ENCODE measurements at places on chromosomes 13 and 19. TPM values are rescaled to one million over a fixed set of nuclear protein-coding genes. Genes with fewer than 3 reads are reported as not detected.

Gene CRYL1
- 13.1 TPM for total RNA-seq

Gene CBY2
- not detected for total RNA-seq

Gene ZNF317
- total RNA-seq: 22.0 TPM

Gene NECTIN2
- total RNA-seq: 125 TPM

Gene PRX
- 3.3 TPM for total RNA-seq

Gene PGLYRP1
- not detected for total RNA-seq

Gene RGS9BP
- not detected for total RNA-seq

Gene CEACAM21
- not detected for total RNA-seq

Gene WDR88
- not detected for total RNA-seq

Gene B3GNT3
- 0.64 TPM for total RNA-seq

Gene C1QTNF9B
- total RNA-seq: not detected

Gene ACOD1
- total RNA-seq: not detected

Gene CYP4F11
- 0.75 TPM for total RNA-seq

- H3K27me3 ChIP-seq: no peaks in the 10 kb centered on the region
- H3K36me3 ChIP-seq: no peaks in the 10 kb centered on the region
- H3K4me3 ChIP-seq: no peak overlapping the region
Observed at GRCh38 chr13:64925727-64926126, 2304.4 kb downstream of the PCDH9 start.

DNA sequence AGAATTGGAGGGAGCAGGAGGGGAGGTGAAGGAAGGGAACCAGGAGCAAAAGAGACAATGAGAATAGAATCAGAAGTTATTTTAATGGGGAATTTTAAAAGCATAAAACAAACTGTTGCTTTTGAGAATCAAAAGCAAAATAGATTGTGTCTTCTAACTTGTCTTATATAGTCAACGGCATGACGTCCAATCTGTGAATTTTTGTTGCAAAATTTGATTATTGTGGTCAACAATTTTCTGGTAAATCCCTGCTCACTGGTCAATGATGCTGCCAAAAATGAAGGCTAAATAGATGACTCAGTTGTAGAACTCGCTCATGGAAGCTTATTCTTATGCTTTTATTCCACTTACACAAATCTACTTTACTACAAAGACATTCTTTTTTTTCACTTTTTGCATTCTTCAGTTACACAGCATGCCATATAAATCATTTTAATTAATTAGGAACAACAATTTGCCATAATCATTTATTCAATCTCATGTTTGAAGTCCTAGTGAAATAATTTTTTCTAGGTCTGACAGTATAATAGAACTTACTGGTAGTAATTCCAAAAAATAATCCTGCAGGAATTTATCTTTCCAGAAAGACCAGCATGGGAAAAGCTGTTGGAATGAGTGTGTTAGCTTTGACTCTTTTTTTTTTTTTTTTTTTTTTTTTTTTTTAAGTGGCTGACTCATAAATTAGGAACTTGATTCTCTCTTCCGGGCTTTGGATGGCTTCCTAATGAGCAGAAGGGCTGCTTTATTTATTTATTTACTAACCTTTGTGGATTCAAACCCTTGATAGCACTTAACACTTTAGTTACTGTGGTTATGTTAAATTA, 256.9 kb downstream of the SPRY2 start:
- no peak for DNase-seq
- H3K4me1 ChIP-seq: no peaks in the 10 kb centered on the region
- H3K27me3 ChIP-seq: no peaks in the 10 kb centered on the region
- H3K4me3 ChIP-seq: peak overlapping the region; percentile 15
- H3K36me3 ChIP-seq: no peaks in the 10 kb centered on the region

DNA sequence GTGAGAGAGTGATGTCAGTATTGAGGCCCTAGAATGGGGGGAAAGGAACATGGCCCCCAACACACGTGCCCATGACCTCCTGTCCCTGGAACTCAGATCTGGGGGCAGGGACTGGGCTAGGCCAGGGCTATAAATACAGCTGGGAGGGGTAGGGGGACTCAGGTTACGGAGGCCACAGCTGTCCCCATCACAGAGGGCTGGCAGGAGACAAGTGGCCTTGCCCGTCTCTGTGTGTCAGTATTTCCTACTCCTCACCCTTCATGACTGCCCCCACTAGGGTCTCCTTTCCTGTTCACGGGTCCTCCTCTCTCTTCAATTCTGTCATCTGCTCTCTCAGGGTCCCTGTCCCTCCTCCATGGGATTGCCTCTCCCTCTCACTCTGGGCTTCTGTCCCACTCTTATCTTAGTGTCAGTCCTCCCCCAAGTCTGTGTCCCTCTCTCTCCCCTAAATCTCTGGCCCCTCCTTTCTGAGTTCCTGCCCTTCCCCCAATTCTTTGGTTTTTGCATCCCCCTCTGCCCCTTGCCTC, 687 bp upstream of the HRC start:
- H3K4me3 ChIP-seq: no peak overlapping the region
- H3K36me3 ChIP-seq: no peaks in the 10 kb centered on the region
- H3K27ac ChIP-seq: peak overlapping the region; percentile 60
- no peaks in the 10 kb centered on the region for H3K27me3 ChIP-seq
- H3K4me1 ChIP-seq: no peaks in the 10 kb centered on the region

DNA sequence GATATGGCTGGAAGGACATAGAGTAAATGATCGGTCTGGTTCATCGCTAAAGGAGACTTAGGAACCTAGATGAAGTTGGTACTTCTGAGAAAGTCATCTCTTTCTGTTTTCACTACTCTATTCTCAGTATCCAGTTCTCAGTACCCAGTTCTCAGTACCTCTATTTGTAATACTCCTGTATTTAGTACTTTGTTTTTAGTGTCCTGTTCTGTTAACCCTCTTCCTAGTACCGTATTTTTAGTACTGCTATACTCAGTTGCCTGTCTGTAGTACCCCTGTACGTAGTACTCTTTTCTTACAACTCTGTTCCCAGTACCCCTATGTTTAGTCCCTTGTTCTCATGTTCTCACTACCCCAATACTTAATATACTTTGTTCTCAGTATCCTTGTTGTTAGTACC, 1.2 kb downstream of the RFXAP start:
- DNase-seq: no peak
- peak overlapping the region; percentile 87 for H3K4me3 ChIP-seq
- H3K27me3 ChIP-seq: no peaks in the 10 kb centered on the region
- no peaks in the 10 kb centered on the region for H3K4me1 ChIP-seq

DNA sequence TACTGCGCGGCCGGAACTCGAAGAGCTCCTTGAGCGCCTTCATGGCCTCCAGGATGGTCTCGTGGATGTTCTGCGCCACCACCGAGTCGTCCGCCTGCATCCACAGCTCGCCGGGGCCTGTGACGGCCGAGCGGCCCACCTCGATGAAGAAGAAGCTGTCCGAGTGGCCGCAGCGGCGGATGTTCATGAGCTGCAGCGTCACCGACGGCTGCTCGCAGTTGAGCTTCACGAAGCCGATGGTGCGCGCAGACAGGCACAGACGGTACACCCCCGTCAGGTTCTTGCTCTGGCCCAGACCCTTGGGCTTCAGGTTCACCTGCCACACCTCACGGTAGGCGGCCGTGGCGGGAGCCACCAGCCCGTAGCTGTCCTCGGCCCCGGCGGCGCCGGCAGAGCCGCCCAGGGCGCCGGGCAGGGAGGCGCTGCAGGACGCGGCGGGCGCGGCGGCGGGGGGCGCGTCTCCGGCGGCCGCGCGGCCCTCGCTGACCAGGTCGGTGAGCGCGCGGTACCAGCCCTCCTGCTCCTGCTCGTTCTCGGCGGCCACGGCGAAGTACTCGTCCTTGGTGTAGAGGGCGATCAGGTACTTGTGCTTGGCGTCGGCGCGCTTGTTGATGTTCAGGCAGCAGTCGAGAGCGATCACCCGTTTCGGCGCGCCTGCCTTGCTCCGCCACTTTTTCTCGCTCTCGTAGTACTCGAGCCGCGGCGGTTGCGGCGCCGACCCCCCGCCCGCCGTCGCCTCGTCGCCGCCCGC, 1.1 kb downstream of the IRS2 start:
- no peaks in the 10 kb centered on the region for H3K27me3 ChIP-seq
- H3K36me3 ChIP-seq: peaks cover 35% of the 10 kb centered on the region
- peaks cover 24% of the 10 kb centered on the region for H3K4me1 ChIP-seq
- DNase-seq: peak; percentile 76
- peak overlapping the region; percentile 85 for H3K4me3 ChIP-seq

DNA sequence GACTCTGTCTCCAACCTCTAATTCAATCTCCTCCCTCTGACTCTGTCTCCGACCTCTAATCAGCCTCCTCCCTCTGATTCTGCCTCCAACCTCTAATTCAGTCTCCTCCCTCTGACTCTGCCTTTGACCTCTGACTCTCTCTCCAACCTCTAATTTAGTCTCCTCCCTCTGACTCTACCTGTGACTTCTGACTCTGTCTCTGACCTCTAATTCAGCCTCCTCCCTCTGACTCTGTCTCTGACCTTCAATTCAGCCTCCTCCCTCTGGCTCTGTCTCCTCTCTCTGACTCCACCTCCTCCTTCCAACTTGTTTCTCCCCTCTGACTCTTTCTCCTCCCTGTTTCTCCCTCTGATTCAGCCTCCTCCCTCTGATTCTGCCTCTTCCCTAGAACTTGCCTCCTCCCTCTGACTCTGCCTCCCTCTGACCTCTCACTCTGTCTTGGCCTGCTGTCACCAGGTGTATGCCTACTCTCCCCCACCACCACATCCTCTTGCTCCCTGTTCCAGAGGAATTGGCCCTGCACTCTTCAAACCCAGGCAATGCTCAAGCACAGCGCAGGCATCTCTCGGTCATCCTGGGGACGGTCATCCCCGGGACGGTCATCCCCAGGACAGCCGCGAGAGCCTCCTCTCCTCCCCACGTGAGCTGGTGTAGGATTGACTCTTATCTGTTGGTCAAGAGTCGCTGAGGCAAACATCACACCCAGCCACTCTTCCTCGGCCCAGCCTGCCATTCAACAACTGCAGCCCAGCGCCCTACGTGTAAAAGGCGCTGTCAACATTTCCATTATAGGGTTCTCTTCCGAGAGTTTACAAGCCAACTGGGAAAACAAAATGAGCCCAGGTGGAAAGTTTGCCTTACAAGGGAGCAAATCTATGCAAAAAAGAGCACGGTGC, 60.2 kb downstream of the ZIC5 start:
- H3K27ac ChIP-seq: no peak overlapping the region
- no peaks in the 10 kb centered on the region for H3K4me1 ChIP-seq
- H3K36me3 ChIP-seq: no peaks in the 10 kb centered on the region
- no peak overlapping the region for H3K4me3 ChIP-seq
- no peak for DNase-seq

DNA sequence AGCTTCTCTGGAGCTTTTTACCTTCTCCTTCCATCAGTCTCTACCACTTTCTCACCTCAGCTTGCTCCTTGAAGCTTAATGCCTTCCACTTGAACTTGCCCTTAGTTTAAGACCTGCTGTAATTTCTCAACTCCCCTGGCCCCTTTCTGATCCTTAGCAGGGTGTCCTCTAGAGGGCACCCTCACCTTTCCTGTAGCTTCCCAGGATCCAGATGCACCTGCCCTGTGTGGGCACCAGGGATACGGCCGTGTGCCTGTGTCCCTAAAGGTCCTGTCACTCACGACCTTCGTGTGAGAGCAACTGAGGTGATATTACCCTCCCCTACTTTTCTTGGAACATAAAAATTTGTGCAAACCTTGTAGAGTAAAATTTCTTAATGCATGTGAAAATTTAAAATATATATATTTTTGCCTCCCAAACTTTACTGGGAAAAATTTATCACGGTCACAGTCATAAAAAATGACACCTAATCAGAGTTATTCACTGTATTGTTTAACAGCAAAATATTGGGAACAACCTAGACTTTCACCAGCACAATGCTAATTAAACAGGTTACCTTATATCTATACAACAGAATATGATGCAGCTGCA, 46.4 kb downstream of the PSG3 start:
- H3K36me3 ChIP-seq: no peaks in the 10 kb centered on the region
- no peaks in the 10 kb centered on the region for H3K27me3 ChIP-seq
- H3K4me3 ChIP-seq: no peak overlapping the region
- H3K27ac ChIP-seq: no peak overlapping the region
- H3K4me1 ChIP-seq: no peaks in the 10 kb centered on the region

DNA sequence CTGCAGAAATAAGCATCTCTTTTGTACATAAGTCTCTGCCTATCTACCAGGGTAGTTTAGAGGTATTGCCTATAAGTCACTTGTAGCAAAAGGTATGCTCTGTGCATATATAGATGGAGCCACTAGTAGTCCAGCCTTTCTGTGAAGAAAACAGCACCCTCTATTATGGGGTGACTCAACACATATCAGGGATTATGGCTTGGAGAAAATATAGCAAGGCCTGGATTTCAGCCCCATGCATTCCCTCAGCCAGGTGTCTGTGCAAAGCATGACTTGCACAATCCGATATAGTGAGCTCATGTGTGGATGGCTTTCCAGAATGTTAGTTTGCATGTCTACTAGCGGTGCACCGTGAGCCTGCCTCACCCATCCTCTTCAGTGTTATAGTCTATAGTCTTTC, 13.4 kb upstream of the NALCN start:
- H3K4me3 ChIP-seq: no peak overlapping the region
- H3K4me1 ChIP-seq: no peaks in the 10 kb centered on the region
- no peak overlapping the region for H3K27ac ChIP-seq

DNA sequence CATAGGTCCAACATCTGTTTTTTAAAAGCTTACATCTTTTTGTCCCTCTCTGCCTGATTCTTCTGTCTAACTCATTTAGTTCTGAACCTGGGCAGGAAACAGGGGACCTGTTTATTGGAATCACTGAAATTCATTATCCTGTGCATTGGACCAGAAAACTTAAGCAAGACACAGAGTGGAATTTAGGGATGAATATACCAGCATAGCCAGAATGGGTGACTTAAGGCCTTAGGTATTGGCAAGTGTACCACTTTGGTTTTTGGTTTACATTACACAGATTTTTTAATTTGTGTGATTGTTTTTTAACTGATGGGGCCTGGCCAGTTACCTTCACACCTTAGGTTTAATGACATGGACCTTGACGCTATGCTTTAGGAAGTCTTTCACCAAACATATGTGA, 232.5 kb downstream of the GPC5 start:
- H3K4me1 ChIP-seq: no peaks in the 10 kb centered on the region
- no peak overlapping the region for H3K4me3 ChIP-seq
- no peak overlapping the region for H3K27ac ChIP-seq
- H3K27me3 ChIP-seq: no peaks in the 10 kb centered on the region

DNA sequence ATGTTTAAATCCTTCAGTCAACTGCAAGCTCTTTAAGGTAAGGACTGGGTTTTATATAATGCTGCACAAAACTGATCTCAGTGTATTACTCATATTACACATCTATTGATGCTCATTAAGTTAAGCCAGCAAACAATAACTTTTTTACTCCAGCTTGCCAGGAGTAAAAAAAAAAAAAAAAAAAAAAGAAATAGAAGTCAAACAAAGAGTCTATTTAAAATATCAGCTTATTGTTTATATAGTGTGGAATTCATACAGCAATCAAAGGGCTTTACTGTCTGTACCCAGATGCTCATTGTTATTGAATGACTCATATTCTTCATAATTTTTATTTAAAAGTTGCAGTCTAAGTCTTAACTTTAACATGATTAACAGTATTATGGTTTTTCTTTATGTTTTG, 21.8 kb upstream of the KBTBD7 start:
- H3K4me1 ChIP-seq: no peaks in the 10 kb centered on the region
- H3K36me3 ChIP-seq: no peaks in the 10 kb centered on the region
- no peak overlapping the region for H3K4me3 ChIP-seq
- no peak overlapping the region for H3K27ac ChIP-seq
- DNase-seq: no peak

DNA sequence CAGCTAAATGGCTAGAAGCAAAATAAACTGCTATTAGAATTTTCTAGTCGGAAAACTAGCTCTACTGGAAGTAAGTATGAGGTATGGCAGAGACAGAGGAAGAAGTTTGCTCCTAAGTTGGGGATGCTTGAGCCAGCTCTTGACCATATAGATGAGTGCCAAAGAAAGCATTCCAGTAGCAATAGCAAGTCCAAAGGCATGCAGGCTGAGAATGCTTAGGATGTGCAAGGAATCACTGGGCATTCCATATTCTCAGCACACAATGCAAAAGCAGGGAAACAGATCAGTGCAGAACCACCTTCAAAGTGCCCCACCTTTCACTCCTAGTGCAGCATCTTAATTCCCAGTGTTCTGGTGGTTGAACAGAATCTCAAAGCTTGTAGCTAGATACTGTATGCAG, 32.9 kb downstream of the SERTM1 start:
- no peaks in the 10 kb centered on the region for H3K27me3 ChIP-seq
- no peak overlapping the region for H3K27ac ChIP-seq
- H3K4me1 ChIP-seq: no peaks in the 10 kb centered on the region
